GM13976 (cell line): ENCODE measurements at places on chromosomes 7 and 10.

GRCh38 chr10:30199376-30200016 lies 140.1 kb upstream of the JCAD start:
- no peak for DNase-seq

- peak; percentile 90 for DNase-seq
Observed at GRCh38 chr7:786472-787255, 45.6 kb upstream of the SUN1 start.

DNA sequence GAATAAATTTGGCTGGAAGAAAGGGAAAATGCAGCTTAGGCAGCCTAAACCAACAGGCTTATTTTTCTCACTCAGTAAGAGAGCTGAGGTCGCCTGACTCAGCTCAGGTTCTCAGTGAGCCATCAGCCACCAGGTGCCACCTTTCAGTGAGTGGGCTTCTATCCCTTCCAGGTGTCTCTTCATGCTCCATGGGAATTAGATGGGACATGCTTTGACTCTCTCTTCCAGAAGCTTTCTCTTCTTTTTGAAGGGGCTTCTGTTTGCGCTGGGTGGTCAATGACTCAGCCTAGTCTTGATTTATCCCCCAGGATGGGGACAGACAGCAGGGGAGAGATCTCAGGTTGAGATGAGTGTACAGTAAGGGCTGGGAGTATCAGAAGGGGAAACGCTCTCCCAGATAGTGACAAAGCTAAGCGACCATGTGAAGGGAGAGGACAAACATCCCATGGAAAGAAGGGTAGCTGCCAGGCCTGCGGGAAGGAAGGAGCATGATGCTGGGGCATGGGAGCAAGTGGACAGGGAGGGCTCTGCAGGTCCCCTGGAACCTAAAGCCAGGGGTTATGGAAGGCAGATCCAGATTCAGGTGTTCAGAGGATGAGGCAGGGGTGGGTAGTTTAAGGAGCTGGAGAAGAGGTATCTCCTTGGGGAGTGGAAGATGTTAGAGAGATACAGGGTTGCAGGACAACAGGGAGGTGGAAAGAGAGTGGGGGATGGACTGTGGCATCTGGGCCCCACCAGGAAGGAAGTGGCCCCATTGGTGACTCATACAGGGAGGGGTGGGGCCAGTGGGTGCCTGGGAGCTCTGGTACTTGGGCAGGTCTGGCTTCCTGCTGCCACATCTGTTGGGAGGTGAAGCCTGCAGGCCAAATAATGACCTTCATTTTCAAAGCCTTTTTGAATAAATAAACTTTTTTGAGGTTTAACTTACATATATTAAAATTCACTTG lies 32.5 kb downstream of the OGDH start:
- peak; percentile 77 for DNase-seq

DNA sequence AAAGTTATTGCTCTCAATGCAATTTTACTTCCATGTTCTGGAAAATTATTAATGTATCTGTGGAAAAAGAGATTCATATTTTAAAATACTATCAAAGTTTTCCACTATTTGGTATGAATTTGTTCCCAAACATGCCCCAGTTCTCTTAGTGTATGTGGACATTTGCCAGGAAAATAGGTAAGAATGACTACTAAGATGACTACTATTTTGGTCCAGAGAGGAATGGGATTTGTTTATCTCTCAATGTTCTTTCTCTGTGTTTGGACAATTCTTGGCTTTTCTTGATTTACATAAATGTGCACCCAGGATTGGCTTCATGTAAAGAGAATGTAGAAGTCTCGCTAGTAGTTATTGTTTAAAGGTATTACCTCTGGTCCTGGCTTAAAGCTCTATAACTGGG lies 60.3 kb upstream of the POT1 start:
- DNase-seq = no peak

GRCh38 chr7:28988091-28988490 lies 30.0 kb upstream of the TRIL start:
- DNase-seq = no peak

DNA sequence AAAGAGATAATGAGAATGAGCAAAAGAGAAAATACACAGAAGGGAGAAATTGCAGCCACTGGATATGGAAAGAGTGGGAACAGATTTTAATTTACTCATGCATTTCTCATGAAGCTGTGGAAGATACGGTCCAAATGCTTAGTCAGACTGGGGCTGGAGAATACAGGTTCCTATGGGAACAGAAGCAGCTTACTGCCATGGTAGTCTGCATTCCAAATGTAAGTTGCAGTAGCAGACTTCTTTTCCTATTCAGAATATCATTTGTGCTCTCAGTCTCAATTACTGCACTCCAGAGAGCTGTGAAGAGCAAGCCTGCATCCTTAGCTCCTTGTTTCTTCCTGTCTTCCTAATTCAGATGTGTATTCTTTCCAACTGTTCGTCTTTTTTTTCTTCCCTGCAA lies 190.8 kb upstream of the TMEM196 start:
- no peak for DNase-seq

DNA sequence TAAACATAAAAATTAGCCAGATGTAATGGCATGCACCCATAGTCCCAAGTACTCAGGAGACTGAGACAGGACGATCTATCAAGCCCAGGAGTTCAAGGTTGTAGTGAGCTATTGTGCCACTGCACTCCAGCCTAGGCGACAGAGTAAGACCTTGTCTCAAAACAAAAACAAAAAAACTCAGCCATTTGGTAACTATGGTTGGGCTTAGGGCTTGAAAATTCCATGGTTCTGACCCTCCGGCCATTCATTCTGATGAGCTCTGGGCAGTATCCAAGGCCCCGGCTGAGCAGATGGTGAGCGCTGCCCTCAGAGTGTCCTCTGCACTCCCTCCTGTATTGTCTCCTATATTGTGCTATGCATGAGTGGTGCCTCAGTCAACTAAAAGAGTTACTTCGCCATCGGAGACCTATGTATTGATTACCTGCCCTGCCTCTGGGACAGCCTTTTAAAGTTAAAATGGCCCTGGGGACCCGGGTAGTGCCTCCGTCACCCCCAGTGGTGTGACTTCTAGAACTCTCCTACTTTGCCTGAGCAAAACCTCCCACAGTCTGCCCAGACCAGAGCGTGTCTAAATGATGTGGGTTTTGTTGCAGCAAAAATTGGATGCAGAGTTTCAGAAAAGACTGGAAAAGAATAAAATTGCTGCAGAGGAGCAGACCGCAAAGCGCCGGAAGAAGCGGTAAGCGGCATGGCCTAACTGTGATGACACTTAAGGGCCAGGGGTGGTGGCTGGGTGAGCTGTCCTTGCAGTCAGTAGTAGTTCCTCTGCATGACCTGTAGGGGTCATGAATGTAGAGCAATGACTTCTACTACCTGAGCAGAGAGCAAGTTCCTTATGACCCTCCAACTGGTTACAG lies 8.1 kb downstream of the PRKRIP1 start:
- peak; percentile 75 for DNase-seq

GRCh38 chr10:23927576-23928325 lies 281.2 kb upstream of the KIAA1217 start:
- DNase-seq = no peak

DNA sequence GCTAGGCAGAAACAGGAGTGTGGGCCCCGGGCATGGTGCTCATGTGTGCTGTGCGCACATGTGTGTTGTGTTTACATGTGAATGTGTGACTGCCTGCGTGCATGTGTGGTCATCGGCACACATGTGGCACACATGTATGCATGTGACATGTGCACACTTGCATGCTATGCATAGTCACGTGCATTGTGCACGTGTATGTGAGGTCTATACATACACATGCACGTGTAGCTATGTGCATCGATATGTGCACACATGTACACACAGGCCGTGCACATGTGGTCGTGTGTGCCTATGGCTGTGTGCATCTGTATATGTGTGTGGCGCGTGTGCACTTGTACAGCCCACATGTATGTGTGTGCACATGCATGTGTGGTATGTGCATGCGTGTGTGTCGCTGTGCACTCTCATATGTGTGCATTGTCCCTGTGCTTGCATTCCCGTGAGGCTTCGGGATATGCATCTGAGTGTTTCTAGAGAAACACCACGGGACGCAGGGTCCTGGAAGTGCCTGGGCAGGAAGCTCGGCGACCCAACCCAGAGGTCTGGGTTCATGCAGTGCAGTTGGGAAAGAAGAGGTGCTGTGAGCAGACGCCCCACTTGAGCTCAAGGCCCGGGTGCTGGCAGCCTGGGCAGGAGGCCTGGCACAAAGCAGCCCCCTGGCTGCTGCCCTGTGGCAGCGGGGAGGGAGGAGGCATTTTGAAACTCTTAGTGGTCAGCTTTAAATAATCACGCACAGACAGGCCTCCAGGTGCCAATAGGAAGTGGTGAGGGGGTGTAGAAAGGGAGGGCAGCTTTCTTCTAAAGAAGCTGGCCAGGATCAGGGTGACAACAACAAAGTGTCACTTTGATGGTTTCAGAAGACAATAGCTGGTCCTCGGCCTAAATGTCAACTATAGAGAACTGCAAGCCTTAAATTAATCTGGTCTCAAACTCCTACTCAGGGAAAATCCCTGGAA lies 410.0 kb upstream of the MGMT start:
- DNase-seq = no peak

GRCh38 chr7:112300831-112301407 lies 94.4 kb downstream of the ZNF277 start:
- DNase-seq = no peak

GRCh38 chr10:99233000-99233688 lies 2.5 kb downstream of the HPSE2 start:
- no peak for DNase-seq

DNA sequence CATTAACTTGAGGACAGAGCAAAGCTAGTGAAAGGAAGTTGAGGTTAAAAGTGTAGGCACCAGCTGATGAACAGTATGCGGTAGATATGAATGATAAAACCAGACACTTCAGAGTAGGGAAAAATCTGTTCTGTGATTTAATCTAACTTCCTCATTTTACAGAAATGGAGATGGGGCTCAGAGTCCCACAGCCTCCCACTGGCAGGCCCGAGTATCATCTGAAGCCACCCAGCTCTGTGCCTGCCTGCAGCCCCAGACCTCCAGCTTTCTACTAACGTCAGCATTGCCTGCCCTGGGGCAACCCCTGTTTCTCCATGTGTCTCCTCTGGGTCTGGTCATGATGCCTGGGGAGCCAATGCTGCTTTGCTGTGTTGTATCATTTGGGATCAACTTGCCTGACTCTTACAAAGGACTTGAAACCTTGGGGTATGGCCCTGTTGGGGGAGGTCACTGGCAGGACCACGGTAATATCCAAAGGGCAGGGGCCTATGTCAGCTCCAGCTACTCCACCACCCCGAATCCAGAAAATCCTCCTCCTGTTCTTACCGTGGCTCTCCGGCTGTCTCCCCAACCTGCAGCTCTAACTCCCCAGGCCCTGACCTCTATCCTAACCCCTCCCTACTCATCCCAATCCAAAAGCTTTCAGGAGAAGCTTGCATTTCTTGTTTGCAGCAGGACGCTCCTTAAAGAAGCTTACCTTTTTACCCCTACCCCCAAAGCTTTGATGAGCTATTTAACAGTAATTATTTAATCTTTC lies 56.2 kb upstream of the NPY start:
- peak; percentile 40 for DNase-seq

- DNase-seq = no peak
Observed at GRCh38 chr7:108286290-108286904, 156.2 kb upstream of the LAMB4 start.
